NCI-H510A treated with DMSO at 0.1 percent for 48 hours (cell line): ENCODE measurements at places on chromosomes 1 and 21.

- no peak for DNase-seq
Observed at GRCh38 chr1:18749569-18749968, 109.9 kb downstream of the TAS1R2 start.

DNA sequence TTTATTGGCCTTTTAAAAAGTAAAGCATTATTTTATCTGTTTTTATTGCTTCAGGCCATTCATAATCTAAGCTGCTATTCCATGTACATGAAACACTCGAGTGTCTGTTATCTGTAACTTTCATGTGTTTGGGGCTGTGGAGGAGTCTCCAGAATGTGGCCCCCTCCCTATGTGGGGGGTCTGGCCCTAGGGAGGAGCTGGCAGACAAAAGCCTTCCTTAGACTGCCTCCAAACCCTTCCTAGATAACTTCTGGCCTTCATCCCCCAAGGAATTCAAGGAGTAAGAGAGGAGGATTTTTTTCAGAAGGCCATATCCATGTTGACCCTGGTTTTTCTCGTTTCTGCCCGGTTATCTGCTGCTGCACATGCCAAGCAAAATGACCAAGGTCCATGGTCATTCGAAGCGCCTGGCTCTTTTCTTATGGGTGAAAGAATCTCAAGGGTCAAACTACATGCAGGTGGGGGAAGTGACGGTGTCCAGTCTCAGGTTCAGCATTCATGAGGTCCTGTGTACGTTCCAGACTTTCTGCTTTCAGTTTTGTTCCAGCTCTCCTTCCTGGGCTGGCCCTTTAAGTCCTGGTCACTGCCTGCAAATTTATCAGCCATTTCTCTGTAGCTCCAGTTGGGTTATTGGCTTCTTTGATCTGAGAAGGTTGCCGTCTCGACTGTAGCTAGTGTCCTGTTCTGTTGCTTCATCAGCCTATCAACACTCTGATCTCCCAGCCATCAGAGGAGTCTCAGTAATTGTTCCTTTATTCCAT lies 8.3 kb downstream of the TENT5C start:
- no peak for DNase-seq

GRCh38 chr21:42234041-42234440 lies 15.1 kb downstream of the ABCG1 start:
- no peak for DNase-seq

DNA sequence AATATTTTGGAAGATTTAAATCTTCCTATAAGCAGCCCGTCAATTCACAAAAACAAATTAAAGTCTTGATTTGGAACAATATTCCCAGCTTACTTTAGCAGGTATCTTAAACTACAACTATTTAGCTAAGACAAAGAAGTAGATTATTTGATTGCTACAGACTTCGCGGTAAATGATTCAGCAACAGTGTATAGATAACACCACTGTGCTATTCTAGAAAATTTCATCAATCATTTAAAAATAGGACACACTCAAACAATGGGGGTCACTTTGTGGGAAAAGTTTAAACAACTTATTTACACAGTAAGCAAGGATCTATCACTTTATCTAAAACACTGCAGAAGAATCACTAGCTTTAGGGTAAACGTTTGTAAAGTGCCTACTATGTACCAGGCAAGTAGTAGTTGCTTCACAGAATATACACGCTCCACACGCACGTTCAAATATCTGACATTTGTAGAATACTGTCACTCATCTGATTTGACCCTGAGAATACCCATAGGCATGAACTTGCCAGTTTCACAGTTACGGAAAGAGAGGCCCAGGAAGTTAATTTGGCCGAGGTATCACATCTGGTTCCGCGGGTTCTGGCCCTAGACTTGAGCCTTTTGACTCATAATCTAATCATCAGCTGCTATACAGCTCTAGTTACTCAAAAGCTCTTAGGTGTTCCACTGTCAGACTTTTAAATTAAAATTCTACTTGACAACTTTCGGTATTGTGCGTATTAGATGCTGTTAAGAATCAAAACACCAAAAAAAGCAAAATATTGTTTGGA lies 876 bp downstream of the DENND2C start:
- DNase-seq = no peak

GRCh38 chr1:983798-984475 lies 2.0 kb upstream of the PERM1 start:
- peak; percentile 69 for DNase-seq

DNA sequence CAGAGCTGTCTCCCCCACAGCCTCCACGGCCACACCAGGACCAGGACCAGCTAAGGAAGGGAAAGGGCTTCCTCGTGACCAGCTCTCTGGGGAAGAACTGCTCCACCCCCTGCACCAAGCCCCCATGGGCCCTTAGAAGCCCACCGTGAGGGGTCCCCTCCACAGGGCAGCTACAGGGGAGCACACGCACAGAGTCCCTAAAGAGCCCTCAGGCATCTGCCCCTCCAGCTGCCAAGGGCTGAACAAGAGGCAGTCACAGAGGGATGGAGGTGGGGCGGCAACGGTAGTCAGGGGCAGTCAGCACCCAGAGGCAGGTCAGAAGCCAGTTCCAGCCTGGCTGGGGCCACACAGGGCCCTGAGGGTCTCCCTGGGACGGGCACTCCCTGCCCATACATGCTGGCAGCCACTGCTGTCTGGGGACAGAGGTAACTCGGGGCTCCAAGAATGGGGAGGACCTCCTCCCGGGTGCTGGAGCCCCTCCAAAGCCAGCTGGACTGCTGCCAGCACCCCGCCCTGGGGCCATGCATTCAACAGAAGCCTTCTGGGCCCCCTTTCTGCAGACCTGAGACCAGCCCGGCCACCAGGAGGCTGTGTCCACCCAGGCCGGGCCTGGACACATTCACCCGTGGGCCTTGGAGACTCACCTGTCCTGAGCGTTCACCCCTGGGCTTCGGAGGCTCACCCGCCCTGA lies 18.7 kb downstream of the SLC19A1 start:
- no peak for DNase-seq

DNA sequence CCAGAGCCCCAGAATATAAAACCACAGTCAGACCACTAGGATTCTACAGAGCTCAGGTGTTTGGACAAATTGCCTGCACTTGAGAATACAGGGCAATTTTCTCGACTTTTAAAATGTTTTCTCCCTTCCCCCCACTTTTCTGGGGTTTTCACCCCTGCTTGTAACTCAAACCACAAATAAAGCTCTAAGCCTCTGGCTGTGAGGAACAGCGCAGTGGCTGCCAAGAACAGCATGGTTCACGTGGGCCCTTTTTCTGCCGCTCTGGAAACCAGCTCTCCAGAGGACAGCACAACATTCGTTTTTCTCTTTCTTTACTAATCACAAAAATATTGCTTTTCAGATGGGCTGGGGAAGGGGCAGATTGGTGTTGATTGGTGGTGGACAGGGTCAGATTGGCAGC lies 102.2 kb upstream of the JUN start:
- DNase-seq = no peak

DNA sequence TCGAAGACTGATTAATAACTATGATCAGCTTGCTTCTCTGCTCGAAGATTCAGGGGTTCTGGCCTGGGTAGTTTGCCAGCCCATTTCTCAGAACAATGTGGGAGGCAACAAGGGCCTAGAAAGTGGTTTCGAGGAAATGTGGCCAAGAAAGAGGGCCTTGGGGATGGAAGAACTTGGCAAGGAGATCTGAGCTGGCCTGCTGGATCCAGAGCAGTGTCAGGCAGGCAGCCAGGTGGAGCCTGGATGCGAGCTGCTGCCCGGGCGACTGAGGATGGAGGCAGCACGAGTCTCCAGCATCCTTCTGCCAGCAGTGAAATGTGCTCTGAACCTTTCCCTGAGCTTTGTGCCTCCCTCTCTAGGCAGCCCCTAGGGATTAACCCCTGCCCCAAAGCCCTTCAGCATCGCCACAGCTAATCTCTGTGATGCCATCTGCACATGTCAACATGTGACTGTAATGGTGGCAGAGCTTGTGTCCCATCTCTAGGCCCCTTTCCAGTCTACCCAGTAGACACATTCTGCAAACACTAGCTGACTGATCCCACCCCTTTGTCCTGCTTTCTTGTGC lies 61.0 kb upstream of the NEK2 start:
- no peak for DNase-seq

DNA sequence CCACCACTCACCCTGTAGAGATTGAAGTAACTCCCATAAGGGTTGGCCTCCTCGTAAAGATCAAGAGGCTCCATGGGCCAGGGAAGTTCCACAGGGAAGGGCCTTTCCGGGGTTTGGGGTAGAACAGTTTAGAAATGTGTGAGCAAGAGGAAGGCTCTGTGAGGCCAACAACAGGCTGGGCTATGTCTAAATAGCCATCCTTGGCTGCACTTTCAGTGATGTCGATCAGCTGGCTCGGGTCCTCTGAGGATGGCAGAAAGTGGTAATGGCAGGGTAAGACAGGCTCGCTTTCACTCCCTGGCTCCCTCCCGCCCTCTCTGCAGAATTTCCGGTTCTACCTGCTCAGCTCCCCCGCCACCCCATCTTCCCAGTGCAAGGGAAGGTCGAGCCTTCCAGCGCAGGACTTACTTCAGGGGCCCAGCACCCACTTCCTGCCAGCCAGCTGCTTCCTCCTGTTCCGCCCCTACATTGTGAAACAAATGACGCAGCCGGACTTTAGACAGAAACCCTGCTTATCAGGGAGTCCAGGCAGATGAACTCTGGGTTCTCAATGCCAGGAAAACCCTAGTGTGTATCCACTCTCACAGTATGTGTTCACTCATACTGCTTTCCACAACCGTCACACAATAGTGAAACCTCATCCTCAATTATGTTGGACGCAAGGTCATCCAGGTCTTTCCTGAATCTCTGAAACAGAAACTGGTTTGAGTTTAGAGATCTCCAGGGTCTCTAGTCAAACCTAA lies 7.3 kb downstream of the F11R start:
- DNase-seq = peak; percentile 66

DNA sequence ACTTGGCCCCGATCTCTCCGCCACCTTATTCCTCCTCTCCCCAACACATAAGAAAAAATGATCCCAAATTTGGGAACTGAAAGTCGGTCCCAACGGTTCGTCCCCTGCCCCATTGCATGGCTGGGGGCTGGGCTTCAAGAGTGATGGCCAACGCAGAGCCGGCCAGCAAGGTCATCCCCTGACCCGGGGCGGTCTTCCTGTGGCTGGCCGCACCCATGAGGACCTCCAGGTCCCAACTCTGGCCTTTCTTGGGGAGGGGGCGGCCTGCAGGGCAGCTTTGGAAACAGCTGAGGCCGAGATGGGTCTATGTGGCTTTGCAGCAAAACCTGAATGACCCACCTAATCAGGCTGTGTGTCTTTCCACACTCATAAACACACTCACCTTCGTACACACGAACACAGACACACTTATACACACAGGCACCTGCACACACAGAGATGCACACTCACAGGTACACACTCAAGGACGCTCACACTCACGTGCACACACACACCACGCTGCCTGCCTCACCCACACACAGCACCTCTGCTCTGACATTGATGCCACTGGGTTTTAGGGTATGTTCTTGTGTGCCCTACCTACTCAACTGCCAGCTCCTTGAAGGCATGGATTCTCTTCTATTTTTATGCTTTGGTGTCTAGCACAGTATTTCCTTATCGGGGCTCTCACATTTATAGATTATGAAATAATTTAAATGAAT lies 562 bp downstream of the DYNLT5 start:
- no peak for DNase-seq

DNA sequence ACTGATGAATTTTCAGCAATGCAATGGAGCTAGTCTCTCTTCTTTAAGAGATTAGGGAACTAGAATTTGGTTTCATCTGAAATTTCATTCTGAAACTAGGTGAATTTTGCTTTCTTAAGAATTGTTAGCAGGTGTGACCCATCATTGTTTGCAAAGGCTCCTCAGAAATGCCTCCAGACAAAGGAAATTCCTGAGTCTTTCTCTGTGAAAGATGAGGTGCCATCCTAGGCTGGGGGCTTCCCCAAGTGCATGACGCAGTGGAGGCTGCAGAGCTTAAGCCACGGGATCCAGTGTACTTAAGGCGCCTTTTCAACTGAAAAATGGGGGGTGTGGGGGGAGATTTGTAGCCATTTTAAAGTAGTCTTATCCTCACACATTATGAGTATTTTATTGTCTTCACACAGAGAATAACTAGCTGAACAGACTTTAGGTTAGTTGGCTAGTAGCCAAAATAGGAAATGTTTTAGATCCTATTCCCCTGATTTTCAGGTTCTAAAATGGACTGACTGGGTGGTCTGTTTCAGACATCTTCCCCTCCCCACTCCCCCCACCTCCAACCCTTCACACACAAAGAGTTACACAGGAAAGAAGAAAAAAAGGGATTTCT lies 202.0 kb downstream of the NFIA start:
- DNase-seq = no peak

DNA sequence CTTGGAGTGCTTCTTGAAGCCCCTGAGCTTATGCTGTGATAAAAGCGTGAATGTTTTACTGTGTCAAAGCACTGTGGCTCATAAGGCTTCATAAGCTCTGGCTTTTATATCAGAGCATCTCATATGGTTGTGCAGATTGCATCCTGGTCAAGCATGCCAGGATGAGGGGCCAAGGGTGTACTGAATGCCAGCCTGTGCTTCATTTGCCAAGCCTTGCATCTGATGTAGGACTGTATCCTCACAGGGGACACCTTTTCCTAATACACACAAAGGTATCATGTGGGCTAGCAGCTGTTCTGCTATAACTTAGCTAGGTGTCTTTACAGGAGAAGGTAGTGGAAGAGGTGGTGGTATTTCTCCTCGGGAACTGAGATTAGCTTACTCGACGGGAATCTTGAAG lies 134.7 kb downstream of the ST6GALNAC3 start:
- DNase-seq = no peak

- no peak for DNase-seq
Observed at GRCh38 chr1:74714429-74715235, 18.2 kb downstream of the CRYZ start.

GRCh38 chr1:1157914-1158710 lies 15.6 kb upstream of the TTLL10 start:
- no peak for DNase-seq

DNA sequence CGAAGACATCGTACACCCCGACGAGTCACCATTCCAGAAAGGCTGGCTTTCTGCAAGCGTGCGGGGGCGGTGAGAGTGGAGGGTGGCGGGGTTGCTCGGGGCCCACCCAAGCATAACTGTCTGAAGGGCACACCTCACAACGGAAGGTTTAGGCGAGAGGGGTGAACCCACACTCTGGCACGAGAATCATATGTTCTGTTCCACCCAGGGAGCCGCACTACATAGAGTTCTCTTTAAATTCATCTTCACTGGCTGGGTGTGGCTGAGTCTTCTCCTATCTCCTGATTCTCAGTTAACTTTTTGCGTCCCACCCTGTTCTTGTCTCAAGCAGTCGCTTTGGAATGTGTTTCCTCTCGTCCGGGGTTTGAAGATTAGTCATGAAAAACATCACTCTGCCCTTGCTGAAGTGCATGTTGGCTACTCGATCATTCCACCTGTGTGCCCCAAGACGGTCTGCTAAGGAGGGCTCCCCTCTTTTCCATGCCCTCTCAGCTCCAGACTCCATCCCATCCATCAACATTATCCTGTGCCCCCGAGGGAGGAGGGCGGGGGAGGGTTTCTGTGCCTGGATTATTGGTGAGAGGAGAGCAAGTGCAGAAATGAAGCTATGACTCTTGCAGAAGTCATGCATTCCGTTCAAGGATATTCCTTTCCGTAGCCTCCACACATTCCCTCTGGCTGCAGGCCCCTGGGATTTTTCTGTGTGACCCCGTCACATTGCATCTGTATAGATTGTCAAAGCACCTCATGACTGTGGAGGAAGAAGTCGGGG lies 53.5 kb upstream of the CD34 start:
- no peak for DNase-seq

GRCh38 chr1:156157506-156157905 lies 4.1 kb downstream of the SEMA4A start:
- no peak for DNase-seq
